Activated CD8-positive, alpha-beta T cell treated with anti-CD3 and anti-CD28 coated beads, Interleukin-2, amount 10 ng/mL, durations not matched to agents 7 days and 5 days (primary cell): ENCODE measurements at places on chromosomes 12 and 14. TPM values are rescaled to one million over a fixed set of nuclear protein-coding genes. Genes with fewer than 3 reads are reported as not detected.

- peaks cover 8% of the 10 kb centered on the region for H3K4me1 ChIP-seq
- no peak within 1 kb of the TSS for H3K27ac ChIP-seq
- H3K4me3 ChIP-seq, result peak within 1 kb of the TSS; percentile 38
These were observed at the start of gene PGF for GRCh38 chr14:74955229-74956026. Gene PGF (minus strand): TSS chr14:74955597. CDS start chr14:74955242, 355 bp downstream.

- H3K27ac ChIP-seq, result peak within 1 kb of the TSS; percentile 47
- peak within 1 kb of the TSS; percentile 68 for H3K4me3 ChIP-seq
- peaks cover 21% of the 10 kb centered on the region for H3K4me1 ChIP-seq
- H3K27me3 ChIP-seq, result peaks cover 4% of the 10 kb centered on the region
- peak; percentile 67 for DNase-seq
These were observed at the start of gene MANSC1 for GRCh38 chr12:12349711-12350665. Gene MANSC1 (minus strand): TSS chr12:12350242. CDS start chr12:12343314, 6,928 bp downstream.

DNA sequence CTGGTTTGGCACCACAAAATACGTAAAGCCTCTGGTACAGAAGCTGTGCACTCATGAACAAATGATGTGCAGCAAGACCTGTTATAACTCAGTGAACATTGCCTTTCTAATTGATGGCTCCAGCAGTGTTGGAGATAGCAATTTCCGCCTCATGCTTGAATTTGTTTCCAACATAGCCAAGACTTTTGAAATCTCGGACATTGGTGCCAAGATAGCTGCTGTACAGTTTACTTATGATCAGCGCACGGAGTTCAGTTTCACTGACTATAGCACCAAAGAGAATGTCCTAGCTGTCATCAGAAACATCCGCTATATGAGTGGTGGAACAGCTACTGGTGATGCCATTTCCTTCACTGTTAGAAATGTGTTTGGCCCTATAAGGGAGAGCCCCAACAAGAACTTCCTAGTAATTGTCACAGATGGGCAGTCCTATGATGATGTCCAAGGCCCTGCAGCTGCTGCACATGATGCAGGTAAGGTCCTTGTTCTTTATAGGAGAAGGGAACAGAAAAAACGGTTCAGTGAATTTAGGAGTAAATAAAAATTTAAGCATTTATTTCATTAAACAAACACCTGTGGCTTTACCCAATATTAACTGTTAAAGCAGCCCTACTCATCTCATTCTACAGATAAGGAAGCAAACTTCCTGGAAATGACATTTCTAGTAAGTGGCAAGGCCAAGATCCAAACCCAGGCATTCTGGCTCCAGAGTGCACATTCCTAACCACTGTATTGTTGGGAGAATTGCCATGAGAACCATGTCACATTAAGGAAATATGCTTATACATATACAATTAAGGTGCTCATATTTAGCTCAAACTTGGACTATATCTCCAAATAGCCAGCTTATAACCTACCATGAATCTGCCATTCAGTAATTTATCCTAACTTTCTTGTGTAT, 11.7 kb downstream of the COCH start:
- H3K4me3 ChIP-seq, result no peak overlapping the region
- no peaks in the 10 kb centered on the region for H3K27me3 ChIP-seq
- no peaks in the 10 kb centered on the region for H3K36me3 ChIP-seq
- DNase-seq, result no peak
- peaks cover 9% of the 10 kb centered on the region for H3K4me1 ChIP-seq
- no peak overlapping the region for H3K27ac ChIP-seq

DNA sequence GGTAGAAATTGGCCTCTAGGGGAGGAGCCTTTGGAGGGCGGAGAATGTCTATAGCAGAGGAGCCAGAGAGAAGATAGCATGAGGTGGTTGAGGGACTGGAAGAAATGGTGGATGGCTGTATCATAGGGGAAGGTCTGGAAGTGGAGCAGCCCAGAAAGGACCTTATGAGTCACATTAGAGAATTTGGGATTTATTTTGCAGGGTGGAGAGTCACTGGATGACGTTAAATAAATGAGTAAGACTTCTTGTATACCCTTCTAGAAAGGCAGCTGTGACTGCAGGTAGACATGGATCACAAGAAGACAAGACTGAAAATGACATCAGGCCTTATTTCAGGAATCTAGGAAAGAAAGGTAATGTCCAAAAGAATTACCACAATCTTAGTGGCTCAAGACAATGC, 208.2 kb upstream of the TMTC1 start:
- no peak overlapping the region for H3K4me3 ChIP-seq
- no peaks in the 10 kb centered on the region for H3K36me3 ChIP-seq
- no peak overlapping the region for H3K27ac ChIP-seq
- H3K4me1 ChIP-seq, result no peaks in the 10 kb centered on the region
- H3K27me3 ChIP-seq, result no peaks in the 10 kb centered on the region
- DNase-seq, result no peak

DNA sequence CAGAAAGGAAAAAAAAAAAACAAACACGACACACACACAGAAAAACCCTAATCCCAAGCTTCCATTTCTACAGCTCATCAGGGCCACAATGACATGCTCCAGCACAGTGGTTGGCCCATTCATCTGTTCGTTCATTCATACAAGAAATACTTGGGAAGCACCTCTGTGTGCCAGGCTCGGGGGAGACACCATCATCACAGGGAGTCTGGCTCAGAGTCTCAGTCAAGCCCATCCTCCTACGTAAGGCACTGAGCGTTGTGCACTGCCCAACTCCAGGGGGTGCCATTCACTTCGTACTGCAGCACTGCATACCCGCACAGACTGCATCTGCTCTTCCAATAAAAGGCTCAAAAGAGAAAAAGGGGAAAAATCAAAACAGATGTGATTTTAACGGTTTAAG, 15.3 kb downstream of the VPS37B start:
- H3K4me1 ChIP-seq, result peaks cover 81% of the 10 kb centered on the region
- no peak overlapping the region for H3K4me3 ChIP-seq
- H3K27ac ChIP-seq, result peak overlapping the region; percentile 18
- no peak for DNase-seq

GRCh38 chr12:7501031-7501588, 2.5 kb downstream of the CD163 start:
- peaks cover 16% of the 10 kb centered on the region for H3K27me3 ChIP-seq
- no peaks in the 10 kb centered on the region for H3K4me1 ChIP-seq
- H3K27ac ChIP-seq, result no peak overlapping the region
- H3K36me3 ChIP-seq, result no peaks in the 10 kb centered on the region
- H3K4me3 ChIP-seq, result no peak overlapping the region
- no peak for DNase-seq

GRCh38 chr12:111130336-111130735, 210.0 kb upstream of the MYL2 start:
- no peak for DNase-seq
- H3K4me3 ChIP-seq, result no peak overlapping the region

- peaks cover 7% of the 10 kb centered on the region for H3K36me3 ChIP-seq
- peaks cover 40% of the 10 kb centered on the region for H3K27me3 ChIP-seq
- H3K4me3 ChIP-seq, result no peak overlapping the region
These were observed 16.0 kb upstream of the KRT86 start for GRCh38 chr12:52258335-52258901.

- H3K36me3 ChIP-seq, result no peaks in the 10 kb centered on the region
- H3K4me1 ChIP-seq, result peaks cover 46% of the 10 kb centered on the region
- DNase-seq, result no peak
These were observed at the start of gene SCNN1A for GRCh38 chr12:6375269-6376078. Gene SCNN1A (minus strand): TSS chr12:6375563. CDS start chr12:6374783, 780 bp downstream.

GRCh38 chr12:88448337-88448915, 131.8 kb downstream of the KITLG start:
- no peak for DNase-seq
- H3K4me1 ChIP-seq, result no peaks in the 10 kb centered on the region
- H3K4me3 ChIP-seq, result no peak overlapping the region
- H3K27me3 ChIP-seq, result no peaks in the 10 kb centered on the region

DNA sequence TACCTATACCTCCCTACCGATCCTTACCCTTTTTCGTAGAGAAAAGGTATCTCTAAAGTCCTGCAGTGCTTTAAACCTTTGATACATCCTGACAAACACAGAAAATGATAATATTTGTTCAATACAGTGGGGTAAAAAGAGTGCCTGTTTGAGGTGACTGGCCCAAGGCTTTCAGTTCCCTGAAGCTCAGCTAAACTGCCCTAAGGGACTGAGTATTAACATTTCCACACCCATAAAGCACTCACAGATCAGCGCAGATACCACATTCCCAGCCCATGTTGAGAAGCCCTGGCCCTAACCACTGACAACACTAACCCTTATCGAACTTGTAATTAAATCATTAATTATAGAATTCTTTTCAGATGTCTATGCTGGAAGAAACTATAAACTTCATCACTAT, 108.7 kb downstream of the DIP2B start:
- H3K27me3 ChIP-seq, result no peaks in the 10 kb centered on the region
- no peaks in the 10 kb centered on the region for H3K36me3 ChIP-seq
- DNase-seq, result no peak
- no peaks in the 10 kb centered on the region for H3K4me1 ChIP-seq
- no peak overlapping the region for H3K27ac ChIP-seq

DNA sequence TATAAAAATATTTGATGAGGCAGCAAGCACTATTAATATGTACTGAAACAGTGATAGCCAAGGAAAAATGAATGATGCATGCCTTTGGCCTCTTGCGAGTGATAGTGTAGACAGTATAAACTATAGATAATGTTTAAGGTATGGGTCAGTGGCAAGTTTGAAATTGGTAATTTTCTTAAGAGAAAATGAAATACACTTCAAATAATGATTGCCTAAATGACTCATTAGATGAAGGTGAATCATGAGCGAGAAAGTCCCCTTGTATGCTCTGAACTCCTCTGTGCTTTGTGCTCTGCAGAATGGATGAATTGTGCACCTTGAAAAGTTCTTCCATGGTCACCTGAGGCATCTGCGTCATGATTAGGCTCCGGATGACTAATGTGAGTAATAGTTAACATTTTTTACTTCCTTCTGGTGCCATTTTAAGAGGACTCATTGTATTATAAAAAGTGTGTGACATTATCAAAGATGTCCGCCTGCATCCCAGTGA, 84.9 kb upstream of the RTL1 start:
- no peak overlapping the region for H3K27ac ChIP-seq
- H3K4me1 ChIP-seq, result no peaks in the 10 kb centered on the region
- no peak overlapping the region for H3K4me3 ChIP-seq
- no peaks in the 10 kb centered on the region for H3K27me3 ChIP-seq
- no peaks in the 10 kb centered on the region for H3K36me3 ChIP-seq
- DNase-seq, result no peak

DNA sequence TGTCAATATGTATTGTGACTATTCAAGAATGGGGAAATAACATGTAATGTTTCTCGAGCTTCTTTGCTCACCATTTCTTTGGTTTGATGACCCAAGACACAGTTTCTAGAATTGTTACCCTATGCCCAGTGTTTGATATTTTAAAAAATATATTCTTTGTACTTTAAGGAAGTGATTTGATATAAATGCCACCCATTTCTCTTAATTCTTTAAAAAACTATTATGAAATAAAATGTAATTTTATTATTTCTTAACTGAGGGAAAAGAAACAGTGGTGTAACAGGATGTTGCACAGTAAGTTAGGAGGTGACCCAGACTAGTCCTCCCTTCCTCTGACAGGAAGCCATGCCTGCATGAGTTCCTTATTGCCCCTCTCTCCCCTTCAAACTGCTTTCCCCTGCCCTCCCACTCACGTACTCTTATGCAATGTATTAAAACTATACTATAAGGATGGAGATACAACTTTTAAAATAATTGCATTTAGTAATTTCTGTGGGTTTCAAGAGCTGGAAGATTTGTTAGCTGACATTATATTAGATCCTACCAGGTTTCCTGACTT, 279.4 kb downstream of the TMTC2 start:
- no peak overlapping the region for H3K27ac ChIP-seq
- no peaks in the 10 kb centered on the region for H3K27me3 ChIP-seq

- DNase-seq, result no peak
- H3K27me3 ChIP-seq, result no peaks in the 10 kb centered on the region
- H3K27ac ChIP-seq, result peak overlapping the region; percentile 73
- H3K36me3 ChIP-seq, result peaks cover 46% of the 10 kb centered on the region
- peaks cover 48% of the 10 kb centered on the region for H3K4me1 ChIP-seq
These were observed 9.1 kb downstream of the MTRFR start for GRCh38 chr12:123242116-123242904.

- DNase-seq, result no peak
- no peak overlapping the region for H3K4me3 ChIP-seq
- H3K36me3 ChIP-seq, result no peaks in the 10 kb centered on the region
- peaks cover 18% of the 10 kb centered on the region for H3K27me3 ChIP-seq
- H3K4me1 ChIP-seq, result peaks cover 13% of the 10 kb centered on the region
These were observed 25.4 kb downstream of the FGF6 start for GRCh38 chr12:4420138-4420670.

DNA sequence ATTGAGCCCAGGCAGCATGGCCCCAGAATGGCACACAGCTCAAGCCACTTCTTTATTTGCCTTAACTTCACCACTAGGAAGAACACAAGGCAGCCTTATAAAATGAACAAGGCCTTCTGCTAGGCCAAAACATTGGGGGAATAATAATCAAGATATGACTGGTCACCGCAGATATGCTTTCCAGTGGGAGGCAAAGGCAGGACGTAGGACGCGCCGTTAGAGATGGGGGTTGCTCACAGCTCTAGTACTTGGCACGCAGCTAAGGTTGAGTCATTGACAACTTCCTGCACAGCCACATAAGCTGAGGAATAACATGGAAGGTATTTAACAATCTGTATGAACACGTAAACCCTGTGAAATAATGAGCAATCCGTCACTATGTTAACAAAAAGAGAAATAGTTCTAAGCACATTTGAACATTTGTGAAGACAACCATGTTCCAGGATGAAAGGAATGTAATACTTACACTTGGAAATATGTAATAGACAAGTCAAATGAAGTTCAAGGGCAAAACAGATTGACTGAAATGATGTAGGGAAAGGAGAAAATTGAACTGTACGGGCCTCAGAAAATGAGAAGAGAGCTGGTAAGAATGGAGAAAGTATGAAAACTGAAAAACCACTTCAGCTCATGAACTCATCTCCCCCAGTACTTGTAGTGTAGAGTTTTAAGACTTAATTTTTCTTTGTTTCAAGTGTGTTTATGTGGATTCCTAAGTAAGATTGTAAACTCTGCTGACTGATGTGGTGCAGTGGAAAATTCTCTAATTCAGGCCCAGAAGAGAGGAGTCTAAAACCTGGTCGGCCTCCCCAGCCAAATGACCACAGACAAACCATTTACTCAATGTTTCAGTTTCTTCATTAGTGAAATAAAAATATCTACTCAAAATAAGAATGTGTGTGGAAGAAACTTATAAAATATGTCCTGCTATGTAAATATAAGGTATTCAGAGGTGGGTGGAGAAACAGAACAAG, 59.3 kb upstream of the CCDC91 start:
- no peak overlapping the region for H3K27ac ChIP-seq
- no peaks in the 10 kb centered on the region for H3K4me1 ChIP-seq
- no peak for DNase-seq
- H3K4me3 ChIP-seq, result no peak overlapping the region

GRCh38 chr14:101506926-101507835, 54.1 kb upstream of the DIO3 start:
- no peaks in the 10 kb centered on the region for H3K27me3 ChIP-seq
- no peaks in the 10 kb centered on the region for H3K36me3 ChIP-seq
- H3K27ac ChIP-seq, result no peak overlapping the region
- no peak overlapping the region for H3K4me3 ChIP-seq
- no peak for DNase-seq
- H3K4me1 ChIP-seq, result no peaks in the 10 kb centered on the region

GLIPR1L2 gene
- not detected for total RNA-seq

ITPR2 gene
- total RNA-seq, result 34.6 TPM

CPNE6 gene
- total RNA-seq, result not detected
